ENCODE measurements at places on chromosomes 4 and X.

- no peak for DNase-seq
Measured at GRCh38 chr4:145507636-145508035, 26.0 kb downstream of the SMAD1 start.

DNA sequence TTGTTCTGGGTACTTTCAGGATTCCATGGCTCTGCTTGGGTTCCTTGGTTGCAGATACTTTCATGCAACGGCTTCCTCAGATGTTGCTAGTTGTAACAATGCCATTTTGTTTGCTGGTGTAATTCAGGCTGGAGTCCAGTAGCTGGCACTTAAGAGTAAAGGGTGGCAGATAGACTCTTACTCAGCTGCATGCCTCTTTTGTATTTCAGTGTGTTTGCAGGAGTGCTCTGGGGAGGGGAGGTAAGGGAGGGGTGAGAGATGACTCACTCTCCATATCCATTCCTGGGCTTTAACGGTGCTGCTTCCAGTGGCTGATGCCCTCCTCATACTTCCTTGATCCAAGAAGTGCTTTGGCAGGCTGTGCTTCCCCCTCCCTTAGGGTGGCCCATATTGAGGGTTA, 155.2 kb downstream of the ZNF330 start:
- no peak for DNase-seq

GRCh38 chrX:15430584-15430983, 46.4 kb upstream of the VEGFD start:
- no peak for DNase-seq

DNA sequence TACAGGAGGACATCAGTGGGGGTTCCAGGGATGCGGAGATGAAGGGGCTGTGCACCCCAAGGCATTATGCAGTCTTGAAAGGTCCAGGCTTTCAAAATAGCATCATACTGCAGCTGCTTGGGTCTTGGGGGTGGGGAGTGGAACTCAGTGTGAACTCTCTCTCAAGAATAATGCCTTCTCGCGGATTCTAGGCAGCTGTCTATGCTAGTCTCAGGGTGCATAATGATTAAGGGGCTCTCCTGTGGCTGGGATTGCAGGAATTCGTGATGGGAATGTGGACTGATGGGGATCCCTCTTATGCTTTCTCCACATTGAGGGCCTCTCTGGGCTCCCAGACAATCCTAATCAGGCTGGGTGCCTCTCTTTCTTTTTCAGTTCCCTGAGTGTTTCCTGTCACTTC, 172.2 kb upstream of the ARHGAP24 start:
- DNase-seq = no peak

GRCh38 chr4:109298279-109299010, 4.0 kb downstream of the COL25A1 start:
- DNase-seq = no peak

- peak; percentile 55 for DNase-seq
Measured at GRCh38 chrX:25144043-25144940, 128.5 kb upstream of the ARX start.

GRCh38 chr4:139535871-139536234, 20.2 kb downstream of the SETD7 start:
- no peak for DNase-seq

- no peak for DNase-seq
Measured at GRCh38 chr4:8272472-8273428, 3.2 kb downstream of the HTRA3 start.

- peak; percentile 6 for DNase-seq
Measured at GRCh38 chrX:1012678-1013300, 199.7 kb downstream of the CRLF2 start.

DNA sequence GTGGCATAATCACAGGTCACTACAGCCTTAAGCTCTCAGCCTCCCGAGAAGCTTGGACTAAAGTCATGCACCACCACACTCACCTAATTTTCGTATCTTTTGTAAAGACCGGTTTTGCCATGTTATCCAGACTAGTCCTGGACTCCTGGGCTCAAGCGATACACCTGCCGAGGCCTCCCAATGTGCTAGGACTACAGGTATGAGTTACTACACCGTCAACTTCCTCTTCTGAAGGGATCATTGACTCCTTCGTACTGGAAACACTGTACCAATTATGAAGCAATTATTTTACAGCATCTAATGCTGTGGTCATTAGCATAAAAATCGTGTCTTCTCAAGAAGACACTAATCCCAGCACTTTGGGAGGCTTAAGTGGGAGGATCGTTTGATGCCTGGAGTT, 35.2 kb downstream of the PDS5A start:
- no peak for DNase-seq
